ENCODE measurements at places on chromosomes 5 and 9.

DNA sequence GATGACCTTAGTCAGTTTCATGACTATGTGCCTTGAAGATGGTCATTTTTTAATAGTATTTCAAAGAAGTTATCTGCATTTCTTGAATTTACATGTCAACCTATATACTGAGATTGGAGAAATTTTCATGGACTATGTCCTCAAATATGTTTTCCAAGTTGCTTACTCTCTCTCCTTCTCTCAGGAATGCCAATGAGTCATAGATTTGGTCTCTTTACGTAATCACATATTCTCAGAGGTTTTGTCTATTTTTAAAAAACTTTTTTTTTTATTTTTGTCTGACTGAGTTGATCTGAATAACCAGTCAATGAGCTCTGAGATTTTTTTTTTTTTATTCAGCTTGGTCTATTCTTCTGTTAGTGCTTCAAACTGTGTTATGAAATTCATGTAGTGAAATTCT, 374.7 kb upstream of the GRIN3A start:
- no peak for DNase-seq

DNA sequence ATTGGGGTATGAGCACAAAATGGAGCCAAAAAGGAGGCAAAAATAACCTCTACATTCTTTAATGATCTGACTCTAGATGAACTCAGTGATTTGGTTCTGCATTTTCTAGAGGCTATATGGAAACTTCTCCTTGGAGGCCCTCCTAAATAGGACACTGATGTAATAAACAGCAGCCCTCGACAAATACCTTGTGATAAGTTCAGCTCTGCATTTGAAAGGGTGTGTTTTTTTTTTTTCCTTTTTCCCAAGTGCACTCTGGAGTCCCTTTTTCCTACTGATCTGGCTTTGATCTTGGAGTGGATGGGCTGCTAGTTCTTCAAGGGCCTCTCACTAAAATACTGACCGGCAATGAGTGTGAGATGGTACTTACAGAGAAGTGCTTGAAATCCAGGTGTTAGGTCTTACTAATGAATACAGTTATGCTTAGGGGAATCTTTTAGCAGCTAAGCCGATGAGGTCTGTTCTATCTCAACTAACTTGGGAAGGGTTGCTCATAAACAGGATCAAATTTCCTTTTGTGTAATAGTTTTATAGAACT, 161.7 kb downstream of the MAST4 start:
- DNase-seq = no peak

- DNase-seq = no peak
Observed at GRCh38 chr9:7454624-7455023, 345.0 kb downstream of the DMAC1 start.

DNA sequence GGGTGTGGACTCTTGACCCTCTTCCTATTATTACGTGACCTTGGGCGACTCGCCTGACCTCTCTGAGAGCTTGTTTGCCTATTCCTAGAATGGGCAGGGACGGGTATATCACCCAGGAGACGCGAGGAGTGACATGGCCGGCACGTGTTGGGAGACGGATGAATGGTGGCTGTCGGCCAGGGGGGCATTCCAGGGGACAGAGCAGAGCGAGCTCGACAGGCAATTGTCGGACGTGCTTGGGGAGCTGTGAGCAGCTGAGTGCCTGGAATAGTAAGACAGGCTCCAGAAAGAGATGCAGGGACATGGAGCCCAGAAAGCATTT, 29.3 kb upstream of the UNC5A start:
- DNase-seq = no peak

- peak; percentile 76 for DNase-seq
Observed at GRCh38 chr5:317086-317811, 4.3 kb upstream of the AHRR start.

DNA sequence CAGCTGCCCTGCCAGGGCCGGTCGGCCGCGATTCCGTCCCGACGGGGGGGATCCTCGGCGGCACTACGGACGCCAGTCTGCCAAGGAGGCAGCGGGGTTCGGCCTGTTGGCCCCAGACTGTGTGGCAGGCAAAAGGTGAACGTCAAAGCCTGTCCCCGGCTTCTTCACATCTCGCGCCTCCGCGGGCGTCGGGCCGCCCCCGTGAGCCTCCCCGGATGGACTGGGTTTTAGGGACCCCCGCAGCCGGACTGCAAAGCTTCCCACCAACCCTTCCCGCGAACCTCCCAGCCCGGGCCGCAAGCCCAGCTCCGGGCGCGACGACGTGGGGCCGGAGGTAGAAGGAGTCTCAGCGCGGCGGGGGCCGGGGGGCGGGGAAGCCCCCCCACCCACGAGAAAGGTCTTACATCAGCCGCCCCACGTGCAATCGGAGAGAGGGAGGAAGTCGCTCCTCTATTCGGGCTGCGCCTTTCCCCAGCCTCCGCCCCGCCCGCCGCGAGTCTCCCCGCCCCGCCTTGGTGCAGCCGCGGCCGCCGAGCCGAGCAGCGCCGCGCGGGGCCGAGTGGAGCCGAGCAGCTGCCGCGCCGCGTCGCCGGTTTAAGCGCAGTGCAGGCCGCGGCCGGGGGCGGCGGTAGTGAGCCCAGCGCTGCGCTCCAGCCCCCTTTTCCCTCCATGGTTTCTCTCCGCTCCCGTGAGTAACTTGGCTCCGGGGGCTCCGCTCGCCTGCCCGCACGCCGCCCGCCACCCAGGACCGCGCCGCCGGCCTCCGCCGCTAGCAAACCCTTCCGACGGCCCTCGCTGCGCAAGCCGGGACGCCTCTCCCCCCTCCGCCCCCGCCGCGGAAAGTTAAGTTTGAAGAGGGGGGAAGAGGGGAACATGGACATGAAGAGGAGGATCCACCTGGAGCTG, at the start of gene ANP32B:
ANP32B (plus strand) TSS at position 659 of the 906 bp plus-strand sequence; CDS start at position 874, 215 bp downstream.
- peak; percentile 95 for DNase-seq

DNA sequence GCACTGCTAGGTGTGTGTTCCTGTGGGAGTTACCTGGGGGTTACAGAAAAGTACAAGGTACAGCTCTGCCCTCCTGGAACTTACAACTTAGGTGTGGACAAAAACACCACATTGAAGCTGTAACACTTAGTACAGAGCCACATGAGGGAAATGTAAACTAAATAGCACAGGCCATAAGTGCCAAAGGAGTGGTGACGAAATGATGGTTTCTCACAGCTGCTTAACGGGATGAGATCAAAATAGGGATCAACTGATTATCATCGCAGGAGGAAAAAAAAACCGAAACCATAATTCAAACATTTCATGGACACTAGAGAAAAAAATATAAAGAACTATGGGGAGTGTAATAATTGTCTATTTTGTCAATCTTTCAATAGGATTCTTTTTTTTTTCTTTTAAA, 5.9 kb downstream of the LIX1 start:
- DNase-seq = no peak

DNA sequence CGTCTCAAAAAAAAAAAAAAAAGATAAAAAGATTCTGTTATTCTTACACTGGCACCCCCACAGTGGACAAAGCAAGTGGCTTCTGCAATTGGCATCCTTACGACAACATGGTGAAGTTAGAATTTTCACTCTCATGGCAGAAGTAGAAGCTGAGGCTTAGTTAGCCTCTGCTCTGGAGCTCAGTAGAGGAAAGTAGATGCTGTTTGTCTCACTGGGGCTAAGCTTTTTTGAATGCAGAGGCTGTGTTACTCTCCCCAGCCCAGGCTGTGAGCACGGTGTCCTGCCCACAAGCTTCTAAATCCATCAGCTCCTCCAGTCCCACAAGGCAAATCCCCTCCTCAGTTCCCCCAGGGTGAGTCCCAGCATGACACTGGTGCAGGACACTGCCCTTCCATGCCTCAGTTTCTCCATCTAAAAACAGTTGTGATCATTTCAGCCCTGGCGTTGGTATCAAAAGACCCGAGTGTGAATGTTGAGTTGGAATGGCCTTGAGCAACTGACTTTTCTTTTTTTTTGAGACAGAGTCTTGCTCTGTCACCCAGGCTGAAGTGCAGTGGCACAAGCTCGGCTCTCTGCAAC, 22.6 kb upstream of the PHF19 start:
- DNase-seq = no peak

DNA sequence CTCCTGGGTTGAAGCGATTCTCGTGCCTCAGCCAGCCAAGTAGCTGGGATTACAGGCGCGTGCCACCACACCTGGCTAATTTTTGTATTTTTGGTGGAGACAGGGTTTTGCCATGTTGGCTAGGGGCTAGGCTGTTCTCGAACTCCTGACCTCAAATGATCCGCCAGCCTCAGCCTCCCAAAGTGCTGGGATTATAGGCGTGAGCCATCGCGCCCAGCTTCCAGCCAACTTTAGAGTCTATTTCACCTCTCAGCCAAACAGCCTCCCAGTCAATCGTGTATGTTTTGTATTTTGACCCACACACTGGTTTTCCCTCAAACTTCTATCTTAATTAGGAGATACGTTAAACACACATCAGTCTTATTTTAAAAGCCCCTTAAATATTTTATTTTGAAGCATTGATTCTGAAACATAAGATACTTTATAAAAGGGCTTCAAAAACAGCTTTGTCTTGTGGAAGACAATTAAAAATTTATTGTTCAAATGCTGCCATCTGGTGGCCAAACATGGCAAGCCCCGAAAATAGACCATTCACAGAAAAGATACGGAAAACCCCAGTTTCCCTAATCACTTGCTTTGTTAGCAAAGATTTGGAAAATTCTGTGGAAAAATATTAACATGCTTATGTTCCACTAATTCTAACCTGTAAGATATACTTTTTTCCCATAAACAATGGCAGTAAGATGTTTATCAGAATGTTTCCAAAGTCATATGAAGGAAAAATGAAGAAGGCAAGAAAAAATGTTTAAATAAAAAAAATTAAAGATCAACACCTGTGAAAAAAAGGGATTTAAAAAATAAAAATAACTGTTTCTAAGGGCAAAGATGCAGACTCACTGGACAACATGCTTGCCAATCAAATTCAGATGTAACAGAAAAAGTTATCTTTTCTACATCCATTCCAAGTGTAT, 33.1 kb downstream of the APTX start:
- DNase-seq = peak; percentile 64

GRCh38 chr5:82424211-82424610, 146.1 kb upstream of the RPS23 start:
- DNase-seq = no peak

- no peak for DNase-seq
Observed at GRCh38 chr5:1108023-1108864, 3.6 kb downstream of the SLC12A7 start.

GRCh38 chr5:50822761-50823160, 156.3 kb downstream of the PARP8 start:
- no peak for DNase-seq

DNA sequence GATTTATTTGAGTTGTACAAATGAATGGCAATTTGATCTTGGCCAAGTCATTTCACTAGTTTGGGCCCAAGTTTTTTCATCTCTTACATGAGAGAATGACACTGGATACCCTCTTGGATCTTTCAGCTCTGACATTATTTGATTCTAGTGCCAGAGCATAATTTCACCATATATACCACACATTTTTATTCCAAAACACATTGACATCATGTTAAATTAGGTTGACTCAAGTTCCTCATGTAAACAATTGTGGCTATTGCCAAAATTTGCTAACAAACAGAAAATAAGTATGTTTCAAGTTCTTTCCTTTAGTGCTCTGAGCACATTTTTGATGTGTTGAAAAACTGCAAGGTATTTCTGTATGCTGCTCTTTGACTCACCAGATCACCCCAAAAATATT, 375.8 kb downstream of the ZNF608 start:
- no peak for DNase-seq

DNA sequence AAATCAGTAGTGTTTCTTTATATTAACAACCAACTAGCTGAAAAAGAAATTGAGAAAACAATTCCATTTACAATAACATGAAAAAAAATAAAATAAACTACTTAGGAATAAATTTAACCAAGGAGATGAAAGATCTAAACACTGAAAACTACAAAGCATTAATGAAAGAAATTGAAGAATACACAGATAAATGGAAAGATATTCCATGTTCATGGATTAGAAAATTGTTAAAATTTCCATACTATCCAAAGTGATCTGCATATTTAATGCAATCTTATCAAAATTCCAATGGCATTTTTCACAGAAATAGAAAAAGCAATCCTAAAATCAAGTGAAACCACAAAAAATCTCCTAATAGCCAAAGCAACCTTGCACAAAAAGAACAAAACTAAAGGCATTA, 320.2 kb upstream of the GRAMD2B start:
- DNase-seq = no peak

All from mesothelial cell of epicardium (in vitro differentiated cells).